Left lung (tissue), 14 donors: ENCODE measurements at places on chromosomes 5 and 9.

- no peak for DNase-seq
Measured at GRCh38 chr9:20640331-20641187, 18.3 kb upstream of the MLLT3 start.

GRCh38 chr5:149632311-149633251, 51.3 kb downstream of the ARHGEF37 start:
- DNase-seq = no peak

DNA sequence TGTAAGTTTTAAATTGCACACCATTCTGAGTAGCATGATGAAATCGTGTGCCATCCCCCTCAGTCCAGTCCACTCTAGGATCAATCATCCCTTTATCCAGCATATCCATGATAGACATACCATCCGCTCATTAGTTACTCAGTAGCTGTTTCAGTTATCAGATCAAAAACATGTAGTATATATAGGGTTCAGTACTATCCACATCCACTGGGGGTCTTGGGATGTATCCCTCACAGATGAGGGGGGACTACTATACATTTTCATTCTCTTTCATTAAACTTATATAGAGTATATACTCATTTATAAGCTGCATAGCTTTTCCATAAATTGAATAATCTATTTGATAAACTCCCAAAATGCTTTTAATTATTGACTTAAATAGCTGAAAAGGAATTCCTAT, 67.6 kb downstream of the MEIKIN start:
- no peak for DNase-seq

DNA sequence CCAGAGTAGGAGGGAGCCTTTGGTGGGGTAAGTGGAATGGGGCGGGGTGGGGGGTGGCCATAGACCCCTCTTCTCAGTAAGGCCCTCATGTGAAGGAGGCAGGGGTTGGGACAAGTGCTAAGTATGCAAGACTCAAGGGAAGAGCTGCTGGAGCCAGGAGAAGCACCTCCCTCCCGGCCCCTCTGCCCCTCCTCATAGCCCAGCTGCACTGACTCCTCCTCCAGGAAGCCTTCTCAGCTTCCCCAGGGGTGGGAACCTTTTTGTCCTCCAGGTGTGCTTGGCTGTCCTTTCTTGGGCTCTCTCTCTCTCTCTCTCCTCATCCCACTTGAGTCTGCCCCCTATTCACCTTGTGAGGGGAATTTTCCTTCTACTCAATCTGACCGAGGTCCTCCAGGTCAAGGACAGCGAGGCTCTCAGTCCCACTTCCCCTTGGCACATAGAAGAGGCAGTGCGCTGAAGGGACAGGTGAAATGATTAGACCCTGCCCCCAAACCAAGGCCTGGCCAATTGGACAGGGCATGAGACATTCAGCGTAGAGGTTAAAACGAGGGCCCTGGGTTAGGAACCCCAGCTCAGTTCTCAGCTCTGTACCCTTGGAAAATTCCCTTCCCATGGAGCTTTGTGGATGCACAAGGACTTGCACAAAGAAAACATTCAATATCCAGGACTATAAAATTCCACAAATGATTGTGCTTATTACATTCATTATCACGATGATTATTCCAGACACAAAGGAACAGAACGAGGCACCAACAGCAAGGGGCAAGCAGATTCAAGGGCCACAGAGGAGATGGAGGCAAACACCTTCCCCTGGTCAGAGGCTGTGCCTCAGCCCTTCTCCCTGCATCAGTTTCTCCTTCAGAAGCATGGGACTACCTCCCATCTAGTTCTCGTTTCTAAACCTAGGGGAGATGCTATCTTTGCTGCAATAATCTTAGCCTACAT, 45.6 kb upstream of the IL17B start:
- no peak for DNase-seq
